ENCODE measurements at places on chromosomes 6 and 20.

DNA sequence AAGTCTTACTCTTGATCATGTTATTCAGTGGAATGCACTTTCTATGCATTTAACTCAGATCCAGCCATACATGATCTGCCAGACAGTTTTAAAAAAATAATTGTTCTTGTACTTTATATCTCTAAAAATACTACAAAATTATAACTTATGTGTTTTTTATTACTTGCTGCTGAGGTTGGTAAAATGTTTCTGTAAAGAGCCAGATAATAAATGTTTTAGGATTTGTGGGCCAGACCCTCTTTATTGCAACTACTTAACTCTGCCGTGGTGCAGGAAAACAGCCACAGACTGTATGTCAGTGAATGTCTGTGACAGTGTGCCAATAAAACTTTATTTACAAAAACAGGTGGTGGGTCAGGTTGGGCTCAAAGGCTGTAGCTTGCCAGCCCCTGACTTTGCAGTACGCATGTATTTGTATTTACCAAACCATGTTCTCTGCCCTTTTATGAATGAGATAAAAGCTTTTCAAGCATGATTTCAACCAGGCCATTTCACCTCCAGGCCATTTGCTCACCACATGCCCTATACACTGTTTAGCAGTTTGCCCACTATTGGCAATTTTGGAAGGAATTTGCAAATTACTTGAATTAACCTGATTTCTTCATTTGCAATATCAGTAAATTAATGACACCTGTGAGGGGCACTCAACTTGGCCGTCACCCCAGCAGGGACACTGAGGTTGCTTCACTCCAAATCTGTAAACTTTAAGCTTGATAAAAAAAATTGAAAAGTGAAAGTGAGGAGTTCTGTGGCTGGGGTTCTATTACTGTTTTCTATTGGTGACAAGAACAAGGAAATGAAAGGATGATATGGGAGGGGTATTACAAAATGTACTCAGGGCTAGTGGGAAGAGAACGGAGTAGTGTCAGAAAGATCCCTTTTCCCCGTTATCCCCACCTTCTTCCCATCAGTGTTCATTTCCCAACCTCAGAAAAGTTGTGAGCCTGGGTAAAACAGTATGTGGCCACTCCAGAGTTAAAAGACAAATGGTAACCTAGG lies 133.4 kb downstream of the CEBPB start:
- DNase-seq = no peak

GRCh38 chr6:121522265-121522664 lies 86.8 kb downstream of the GJA1 start:
- DNase-seq = no peak

GRCh38 chr6:56416247-56416646 lies 168.9 kb upstream of the COL21A1 start:
- DNase-seq = no peak

GRCh38 chr6:7200598-7201443 lies 93.1 kb downstream of the RREB1 start:
- no peak for DNase-seq

DNA sequence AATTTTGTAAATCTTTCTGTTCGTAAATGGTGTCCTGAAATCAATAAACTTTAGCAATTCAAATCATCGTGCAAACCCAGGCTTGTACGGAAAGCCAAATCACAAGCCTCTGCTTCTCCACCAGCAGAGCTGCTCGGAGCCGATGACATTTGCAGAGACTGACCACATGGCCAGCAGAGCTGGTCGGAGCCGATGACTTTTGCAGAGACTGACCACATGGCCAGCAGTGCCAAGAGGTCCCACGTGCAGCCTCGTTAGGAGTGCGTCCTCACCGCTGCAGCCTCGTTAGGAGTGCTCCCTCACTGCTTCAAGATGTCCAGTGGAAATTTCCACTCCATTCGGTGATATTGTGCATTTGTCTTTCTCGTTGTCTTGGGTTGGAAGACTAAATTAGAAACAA lies 28.5 kb downstream of the SMOC2 start:
- DNase-seq = no peak

- no peak for DNase-seq
Measured at GRCh38 chr20:31704225-31705119, 18.2 kb downstream of the BCL2L1 start.

DNA sequence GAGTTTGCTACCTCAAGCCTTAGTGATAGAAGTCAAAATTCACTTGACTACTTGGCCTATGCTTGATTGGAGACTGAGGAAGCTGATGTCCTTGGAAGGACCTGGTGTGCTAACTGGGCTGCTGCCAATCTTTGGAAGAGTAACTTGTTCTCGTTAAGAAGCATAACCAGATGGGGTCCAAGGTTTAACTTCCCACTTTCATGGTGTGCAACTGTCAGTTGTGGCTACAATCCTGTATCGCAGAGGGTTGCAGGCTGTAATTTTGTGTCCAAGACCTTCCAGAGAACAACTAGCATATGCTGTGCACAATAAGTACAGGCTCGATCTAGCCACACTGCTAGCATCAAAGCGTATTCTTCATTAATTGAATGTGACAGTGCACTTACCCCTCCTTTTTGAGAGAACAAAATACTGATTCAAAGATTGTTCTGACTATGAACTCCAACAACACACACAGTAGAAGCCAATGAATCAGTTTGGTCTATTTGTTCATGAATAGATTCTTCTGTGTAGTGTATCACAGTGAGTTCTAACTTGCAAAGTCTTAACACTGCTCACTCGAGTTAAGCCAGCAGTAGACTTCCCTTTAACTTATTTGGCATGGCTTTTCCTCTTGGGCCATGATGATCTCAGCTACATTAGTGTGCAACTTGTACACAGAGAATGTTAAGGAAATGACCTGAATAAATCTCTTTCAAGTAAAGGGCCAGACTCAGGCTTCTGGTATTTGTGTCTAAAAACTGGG lies 15.8 kb upstream of the PLCB1 start:
- no peak for DNase-seq
